ENCODE measurements at places on chromosomes 5 and 9.

DNA sequence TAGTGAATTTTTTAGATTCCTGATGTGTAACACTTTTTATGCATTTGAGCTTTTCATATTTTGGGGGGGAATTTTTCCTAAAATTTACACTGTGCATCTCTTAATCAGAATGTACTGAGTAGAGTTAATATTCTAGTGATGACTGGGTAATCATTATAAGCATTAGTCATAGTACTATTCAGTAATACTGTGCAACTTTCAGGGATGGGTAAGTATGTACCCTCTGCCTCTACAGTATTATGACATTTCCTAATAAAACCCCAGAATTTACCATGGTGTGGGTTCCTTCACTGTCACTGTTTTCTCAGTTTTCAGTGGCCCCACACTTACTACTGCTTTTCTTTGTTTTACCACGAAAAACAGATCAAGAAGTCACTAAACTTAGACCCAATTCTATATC is 2.8 kb upstream of the CMYA5 start:
- DNase-seq: no peak

- DNase-seq: no peak
Measured at GRCh38 chr5:80655231-80655774, 520 bp upstream of the DHFR start.

GRCh38 chr9:72925891-72926290 is 27.0 kb downstream of the ALDH1A1 start:
- no peak for DNase-seq

GRCh38 chr5:74945561-74946165 is 79.5 kb upstream of the FAM169A start:
- peak; percentile 45 for DNase-seq

DNA sequence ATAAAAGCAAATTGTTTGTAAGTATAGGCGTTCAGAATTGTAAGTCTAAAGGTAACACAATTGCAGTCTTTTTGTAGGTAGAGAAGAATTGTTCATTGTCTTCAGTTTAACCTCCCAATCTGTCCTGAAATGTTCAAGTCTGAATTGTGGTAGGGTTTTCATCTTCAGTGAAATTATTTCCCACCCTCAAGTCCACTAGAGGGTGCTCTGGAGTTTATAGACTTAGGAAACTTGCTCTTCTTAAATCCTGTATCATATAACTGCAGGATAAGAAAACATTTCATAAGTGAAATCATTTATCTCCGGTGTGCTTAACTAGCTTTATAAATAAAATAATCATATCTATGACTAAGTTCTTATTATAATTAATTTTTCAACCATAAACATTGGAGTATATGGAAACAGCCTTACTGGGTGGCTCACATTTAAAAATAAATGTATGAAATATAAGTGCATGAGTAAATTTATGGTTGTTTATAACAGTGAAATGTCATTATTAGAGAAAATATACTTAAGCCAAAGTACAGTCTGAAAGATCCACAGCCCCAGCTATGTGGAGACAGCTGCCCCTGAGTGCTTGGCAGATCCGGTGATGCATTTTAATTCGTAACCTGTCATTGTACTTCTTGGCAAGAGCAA is 182.4 kb upstream of the OTULINL start:
- no peak for DNase-seq

DNA sequence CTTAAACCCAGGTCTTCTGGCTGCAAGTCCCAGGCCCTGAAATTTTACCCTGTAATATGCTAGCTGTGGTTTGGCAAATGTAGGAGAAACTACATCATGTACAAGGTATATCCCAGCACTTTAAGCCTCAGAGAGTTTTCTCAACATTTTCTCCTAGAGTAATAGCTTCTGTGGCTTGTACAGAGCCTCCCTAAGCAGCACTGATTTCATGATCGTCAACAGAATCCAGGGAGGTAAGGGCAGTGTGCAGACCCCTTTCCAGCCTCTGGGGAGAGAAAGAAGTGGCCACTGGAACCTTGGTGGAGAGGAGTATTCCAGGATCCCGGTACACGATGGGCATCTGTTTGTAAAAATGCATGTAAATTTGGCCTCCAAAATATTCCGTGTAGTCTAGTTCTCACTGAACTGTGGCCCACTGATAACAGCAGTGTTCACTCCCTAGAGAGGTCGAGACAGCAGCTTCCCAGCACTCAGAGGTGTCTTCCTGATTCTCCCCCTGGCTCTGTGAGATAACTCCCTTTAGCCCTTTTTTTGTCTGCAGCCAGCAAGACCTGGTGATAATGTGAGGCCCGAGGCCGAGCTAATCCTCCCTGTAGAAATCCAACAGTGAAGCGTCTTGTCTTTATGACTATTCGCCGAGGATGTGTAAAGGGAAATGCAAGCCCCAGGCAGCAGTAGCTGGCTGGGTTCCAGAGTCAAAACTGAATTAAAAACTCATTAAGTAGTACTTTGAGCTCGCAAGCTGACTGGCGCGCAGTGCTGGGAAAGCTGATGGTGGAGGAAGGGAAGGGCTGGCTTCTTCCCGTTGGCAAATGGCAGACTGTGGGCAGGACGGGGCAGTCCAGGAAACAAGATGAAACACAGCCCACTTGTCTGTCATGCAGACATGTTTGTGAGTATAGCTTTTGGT is 59.0 kb downstream of the MAP1B start:
- no peak for DNase-seq

- no peak for DNase-seq
Measured at GRCh38 chr5:93071710-93072109, 509.3 kb downstream of the NR2F1-AS1 start.

DNA sequence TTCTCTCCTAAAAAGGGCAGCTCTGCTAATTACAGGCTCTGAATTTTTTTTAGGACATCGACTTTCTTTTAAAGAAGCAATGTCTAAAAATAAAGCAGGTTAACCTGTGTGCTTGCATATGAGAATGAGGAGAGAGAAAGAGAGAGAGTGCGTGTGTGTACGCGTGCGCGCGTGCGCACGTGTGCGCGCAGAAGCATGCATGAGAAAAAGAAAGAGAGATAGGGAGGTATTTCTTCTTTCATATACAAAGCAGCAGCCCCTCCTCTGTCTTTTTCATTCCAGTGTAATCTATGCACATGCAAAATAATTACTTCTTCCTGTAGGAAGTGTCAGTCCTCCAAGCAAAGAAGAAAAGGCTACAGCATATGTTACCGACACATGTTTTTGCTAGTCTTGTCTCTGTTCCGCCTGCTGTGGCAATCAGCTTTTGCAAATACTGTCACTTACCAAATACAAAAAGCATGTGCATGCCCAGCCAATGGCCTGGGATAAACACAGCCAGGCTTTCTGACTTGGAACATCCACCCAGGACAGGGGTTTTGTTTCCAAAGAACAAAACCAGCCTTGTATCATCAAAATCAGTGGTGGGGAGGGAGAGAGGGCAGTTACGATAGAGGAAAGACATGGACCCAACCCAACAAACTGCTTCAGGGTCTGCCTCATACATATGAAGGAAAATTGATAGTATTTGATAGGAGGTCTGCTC is 252.3 kb upstream of the SLC24A2 start:
- DNase-seq: no peak

DNA sequence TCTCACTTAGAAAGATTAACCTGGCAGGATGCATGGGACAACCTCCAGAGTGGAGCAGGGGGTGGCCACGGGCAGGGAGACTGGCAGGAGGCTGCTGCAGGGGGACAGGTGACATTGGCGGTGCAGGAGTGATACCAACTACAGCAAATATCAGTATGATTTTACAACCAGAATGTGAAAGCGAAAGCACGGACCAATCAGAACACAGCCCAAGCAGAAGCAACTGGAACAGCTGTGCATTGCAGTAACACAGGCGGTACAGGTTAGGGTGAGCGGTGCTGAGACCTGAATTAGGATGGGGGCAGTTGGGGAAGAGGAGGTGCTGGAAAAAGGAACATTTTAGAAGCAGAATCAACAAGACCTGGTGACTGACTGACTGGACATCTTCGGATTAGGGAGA is 29.3 kb downstream of the POLR1E start:
- DNase-seq: no peak

DNA sequence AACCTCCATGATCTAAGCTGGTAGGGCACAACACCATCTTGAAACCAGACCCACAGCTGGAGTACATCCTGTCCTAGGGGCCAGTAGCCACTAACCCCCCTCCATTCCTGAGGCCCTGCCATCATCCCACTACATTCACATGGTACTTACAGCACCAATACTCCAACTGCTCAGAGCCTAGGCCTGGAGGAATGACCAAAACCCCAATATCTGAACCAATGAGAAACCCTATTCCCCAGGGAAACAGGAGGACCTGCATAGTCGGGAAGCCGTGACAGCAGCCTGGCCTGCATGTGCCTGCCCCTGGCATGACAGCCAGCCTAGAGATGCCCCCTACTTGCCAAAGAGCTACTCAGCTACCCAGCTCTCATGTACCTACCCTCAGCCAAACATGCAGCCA is 65.4 kb upstream of the DMRT1 start:
- DNase-seq: no peak

DNA sequence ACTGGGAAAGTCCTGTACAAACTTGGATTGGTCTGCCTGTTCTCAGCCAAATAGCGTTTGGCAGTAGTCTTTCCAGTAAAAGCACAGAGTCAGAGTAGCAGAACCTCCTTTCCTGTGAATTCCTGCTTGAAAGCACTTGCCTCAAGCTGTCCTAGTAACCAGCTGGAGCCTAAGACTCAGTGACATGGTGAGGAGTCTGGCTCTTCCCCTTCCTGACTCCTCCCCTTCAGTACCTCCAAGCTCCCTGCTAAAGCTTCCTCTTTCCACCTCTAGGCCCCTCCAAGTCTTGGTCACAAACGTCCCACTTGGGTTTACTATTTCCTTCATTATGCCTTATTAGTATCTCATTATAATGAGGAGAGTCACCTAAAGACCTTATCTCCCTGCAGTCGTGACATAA is 21.4 kb upstream of the FAM81B start:
- no peak for DNase-seq

DNA sequence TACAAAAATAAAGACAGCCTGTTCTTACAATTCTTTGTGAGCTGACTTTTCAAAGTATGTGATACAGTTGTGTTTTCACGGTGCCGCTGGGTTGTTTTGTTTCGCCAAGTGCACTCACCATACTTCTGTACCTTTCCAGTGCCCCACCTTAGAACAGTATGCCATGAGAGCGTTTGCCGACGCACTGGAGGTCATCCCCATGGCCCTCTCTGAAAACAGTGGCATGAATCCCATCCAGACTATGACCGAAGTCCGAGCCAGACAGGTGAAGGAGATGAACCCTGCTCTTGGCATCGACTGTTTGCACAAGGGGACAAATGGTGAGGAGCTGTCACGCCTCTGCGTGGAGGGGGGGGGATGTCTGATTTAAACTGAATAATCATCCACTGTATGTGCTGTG is 12.9 kb downstream of the CCT5 start:
- no peak for DNase-seq

- no peak for DNase-seq
Measured at GRCh38 chr5:33049298-33049697, 338.2 kb downstream of the NPR3 start.

DNA sequence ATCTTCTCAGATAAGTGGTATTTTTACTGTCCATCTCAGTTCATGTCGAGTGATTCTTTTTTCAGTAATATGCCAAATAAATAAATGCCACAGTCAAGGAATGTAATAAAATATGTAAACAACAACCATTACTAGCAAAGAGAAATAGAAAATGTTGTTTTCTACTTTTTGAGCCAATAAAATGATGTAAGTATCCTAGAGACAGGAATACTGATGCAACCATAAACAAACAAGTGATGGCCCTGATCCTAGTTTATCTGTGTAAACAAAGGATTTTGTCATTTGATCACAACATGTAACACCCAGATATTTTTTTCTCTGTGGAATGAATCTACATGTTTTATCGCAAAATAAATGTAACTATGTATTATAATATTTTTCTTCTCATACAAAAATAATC is 1852.8 kb downstream of the EFNA5 start:
- no peak for DNase-seq

DNA sequence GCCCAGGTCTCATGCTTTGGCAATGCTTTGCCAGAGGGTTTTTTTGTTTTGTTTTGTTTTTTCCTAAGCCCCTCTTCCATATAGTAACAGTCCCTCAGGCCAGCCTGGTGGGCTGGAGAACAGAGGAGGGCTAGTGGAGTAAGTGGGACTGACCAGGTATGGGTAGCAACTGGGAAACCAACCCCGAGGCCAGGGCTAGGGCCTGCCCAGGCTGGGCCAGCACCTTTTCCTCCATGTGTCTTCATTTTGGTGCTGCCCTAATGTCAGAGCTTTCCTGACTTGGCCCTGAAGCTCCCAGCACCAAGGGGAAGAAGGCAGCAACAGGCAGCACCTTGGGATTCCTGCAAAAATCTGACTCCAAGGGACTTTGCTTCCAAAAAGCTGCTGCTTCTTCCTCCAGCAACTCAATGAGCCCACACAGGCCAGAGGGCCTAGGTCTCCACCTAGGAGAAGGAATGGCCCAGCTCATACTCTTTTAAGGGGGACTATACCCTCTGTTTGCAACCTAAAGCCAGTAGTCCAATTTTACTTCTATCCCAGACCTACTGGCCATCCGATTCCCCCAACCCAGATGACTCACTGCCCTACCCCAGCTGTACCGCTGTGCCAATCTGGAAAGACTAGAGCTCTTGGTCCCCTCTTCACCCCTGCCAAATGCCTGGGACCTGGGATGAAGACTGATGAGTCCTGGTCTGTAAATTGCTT is 105.1 kb downstream of the PSD2 start:
- DNase-seq: no peak

GRCh38 chr5:95285409-95285755 is 488 bp upstream of the MCTP1 start:
- DNase-seq: no peak

DNA sequence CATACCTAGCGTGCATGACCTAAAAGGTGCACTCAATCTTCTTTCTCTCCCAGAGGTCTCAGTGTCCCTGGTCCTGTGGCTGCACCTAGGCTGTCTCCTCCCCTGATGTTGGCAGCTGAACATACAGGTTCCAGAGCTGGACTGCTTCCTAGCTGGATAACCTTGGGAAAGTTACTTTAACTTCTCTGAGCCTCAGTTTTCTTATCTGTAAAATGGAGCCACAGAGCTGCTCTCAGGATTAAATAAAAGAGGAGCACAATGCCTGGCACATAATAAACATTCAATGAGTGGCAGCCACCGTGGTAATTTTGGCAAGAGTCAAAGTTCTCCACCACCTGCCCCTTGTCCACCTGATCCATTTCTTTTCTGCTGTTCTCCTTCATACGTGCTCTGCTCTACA is 14.0 kb downstream of the MORN5 start:
- DNase-seq: no peak

- no peak for DNase-seq
Measured at GRCh38 chr9:115289757-115290208, 171.8 kb upstream of the TNC start.

DNA sequence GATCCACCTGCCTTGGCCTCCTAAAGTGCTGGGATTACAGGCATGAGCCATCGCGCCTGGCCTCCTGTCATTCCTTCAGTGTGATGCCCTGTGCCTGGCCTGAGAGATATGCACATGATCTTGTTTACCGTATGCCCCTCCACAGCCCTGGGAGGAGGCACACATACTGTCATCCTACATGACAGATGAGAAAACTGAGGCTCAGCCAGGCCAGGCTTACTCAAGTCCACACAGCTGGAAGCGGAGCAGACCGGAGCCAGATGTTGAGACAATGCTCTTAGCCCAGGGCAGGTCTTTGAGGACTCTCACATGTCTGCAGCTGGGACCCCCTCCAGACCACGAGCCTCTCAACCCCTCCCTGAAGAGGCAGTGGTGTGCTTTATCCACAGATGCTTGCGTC is 38.7 kb upstream of the SH3PXD2B start:
- DNase-seq: no peak

- DNase-seq: peak; percentile 54
Measured at GRCh38 chr9:19229595-19230354, 718 bp upstream of the DENND4C start.

Measured in activated T-cell treated with anti-CD3 and anti-CD28 coated beads for 48 hours (primary cell).